Central memory CD4-positive, alpha-beta T cell (primary cell): ENCODE measurements at places on chromosomes 1 and 21.

GRCh38 chr1:215845234-215845891, 278.3 kb downstream of the KCTD3 start:
- no peak for DNase-seq

DNA sequence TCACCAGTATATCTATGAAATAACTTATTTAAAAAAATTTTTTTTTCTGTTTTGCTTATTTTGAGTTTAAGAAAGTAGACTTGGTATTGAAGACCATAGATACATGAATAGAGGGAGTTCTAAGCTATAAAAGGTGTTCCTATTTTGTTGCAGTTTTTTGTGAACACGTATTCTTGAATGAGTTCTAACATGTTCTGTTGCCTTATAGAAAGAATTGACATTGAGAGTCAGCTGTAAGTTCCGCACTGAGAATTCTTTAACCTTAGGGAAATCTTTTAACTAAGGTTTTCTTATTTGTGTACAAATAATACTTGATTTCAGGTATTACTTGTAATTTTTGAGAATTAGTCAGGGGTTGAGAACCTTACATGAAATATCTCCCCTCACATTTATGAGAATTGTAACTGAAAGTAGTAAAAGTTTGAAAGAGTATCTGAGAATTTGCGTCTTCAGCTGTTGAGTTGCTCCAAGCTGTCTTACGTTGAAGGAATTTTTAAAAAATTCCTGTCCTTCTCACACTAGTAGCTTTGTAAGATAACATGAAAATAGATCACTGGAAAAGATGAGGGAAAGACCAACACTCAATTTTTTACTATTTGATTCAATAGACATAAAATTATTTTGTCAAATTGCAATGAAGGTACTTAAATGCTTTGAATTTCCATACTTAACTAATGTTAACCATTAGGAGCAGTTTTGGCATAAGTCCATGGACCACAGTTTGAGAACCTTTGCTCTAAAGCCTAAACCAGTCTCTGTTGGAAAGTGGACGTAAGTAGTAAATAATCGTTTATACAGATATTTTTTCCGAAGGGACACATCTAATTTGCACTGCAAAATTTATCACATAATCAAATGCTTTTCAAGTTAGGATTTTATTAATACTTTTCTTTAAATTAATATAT, 3.8 kb downstream of the DR1 start:
- no peak for DNase-seq

GRCh38 chr1:8458607-8459006, 140.7 kb downstream of the SLC45A1 start:
- DNase-seq: no peak

DNA sequence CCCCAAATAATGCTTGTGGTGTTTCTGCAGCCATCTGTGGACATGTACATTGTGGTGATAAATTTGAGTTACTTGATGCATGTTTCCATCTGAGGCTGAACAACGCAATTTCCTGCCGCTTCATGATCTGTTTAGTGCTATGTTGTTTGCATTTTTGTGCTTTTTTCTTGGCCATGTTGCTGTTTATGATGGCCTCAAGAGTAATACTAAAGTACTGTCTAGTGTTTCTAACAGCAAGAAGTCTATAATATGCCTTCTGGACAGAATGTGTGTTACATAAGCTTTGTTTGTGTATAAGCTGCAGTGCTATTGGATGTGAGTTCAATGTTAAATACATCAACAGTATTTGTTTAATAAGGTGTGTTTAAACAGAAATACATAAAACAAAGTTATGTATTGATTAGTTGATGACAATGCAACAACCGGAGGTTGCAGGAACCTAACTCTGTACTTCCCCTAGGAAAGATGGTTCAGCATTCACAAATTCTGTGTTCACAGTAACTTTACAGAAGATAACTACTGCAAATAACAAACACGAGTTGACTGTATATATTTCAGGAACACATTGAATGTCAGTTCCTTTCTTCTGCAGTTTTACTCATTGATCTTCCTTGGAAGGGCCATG, 114.8 kb upstream of the USP24 start:
- no peak for DNase-seq

- DNase-seq: no peak
These were observed 124.9 kb downstream of the RGS2 start for GRCh38 chr1:192933744-192934143.

DNA sequence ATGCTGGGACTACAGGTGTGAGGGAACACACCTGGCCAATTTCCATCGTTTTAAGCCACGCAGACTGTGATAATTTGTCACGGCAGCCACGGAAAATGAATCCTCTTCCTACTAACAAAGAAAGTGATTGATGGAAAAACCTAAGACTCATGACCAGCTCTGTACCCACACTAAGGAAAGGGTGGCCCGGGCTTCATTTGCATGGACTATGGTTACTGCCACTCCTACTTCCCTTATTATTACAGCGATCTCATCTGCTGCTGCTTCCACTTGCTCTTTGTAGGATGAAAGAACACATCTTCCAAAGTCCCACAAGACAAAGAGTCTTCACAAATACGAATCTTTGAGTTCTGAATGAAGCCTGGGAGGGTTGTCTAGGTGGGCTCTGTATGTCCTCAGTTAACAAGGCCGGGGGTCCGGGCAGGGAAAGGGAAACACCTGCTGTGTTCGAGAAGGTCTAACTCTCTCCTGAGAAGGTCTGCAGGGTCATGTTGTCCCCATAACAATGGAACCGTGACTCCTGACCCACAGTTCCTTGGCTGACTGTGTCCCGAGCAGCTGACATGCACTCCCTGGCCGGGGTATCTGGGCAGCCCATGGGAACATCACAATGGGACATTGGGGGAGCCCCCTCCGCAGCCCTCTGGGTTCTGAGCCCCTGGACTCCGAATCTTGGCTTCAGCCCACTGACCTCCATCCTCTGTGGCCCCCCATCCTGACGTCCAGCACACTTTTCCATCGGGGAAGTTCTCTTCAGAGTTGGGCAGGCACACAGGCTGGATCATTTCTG, 13.3 kb upstream of the TFF1 start:
- DNase-seq: no peak

DNA sequence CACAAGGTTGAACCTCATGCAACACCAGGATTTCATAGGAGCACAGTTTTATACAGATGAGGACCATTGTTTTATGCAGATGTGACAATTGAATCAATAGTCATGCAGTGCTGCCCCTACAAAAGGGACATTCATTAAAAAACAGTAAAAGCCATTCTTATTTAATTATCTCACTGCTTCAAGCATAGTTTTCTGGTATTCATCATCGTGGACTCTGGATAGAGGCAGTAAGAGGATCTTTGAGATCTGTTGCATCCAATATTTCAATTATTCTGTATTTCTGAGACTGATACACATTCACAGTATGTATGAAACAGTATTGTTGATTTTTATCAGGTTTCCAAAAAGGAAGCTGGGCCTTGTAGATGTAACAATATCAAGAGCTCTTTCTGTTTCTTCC, 237.6 kb downstream of the RYR2 start:
- no peak for DNase-seq

DNA sequence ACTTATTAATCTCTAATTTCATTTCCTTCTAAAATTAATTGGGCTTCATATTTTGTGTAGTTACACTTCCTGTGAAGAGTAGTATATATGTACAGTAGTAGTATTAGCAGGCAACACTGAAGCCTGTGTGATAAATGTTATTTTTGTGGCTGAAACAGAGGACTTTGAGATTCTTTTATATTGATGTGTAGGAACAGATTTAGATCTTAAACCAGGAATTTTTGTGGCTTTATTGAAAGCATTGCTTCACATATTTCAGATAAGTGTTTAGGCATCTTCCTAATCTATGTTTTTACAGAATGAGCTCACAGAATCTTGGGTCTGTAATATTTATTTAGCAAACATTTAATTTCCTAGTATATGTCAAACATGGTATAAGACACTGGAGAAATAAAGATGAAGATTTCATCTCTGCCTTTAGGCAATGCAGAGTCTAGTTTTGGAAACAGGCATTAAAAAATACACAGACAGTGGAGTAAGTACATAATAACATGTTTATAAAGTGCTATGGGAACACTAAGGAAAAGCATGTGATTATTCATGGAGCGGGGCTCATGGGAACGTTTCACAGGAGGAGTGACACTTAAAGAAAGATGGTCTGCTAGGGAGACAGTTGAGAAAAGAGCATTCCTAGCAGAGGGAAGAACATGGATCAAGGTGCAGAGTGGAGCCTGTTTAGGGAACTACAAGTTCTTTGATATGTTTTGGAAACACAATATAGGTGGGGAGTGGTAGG, 52.7 kb downstream of the MIGA1 start:
- DNase-seq: no peak

- DNase-seq: no peak
These were observed 55.6 kb upstream of the FBXO28 start for GRCh38 chr1:224058303-224058702.

GRCh38 chr1:43345120-43345519, 7.5 kb downstream of the MPL start:
- DNase-seq: no peak

DNA sequence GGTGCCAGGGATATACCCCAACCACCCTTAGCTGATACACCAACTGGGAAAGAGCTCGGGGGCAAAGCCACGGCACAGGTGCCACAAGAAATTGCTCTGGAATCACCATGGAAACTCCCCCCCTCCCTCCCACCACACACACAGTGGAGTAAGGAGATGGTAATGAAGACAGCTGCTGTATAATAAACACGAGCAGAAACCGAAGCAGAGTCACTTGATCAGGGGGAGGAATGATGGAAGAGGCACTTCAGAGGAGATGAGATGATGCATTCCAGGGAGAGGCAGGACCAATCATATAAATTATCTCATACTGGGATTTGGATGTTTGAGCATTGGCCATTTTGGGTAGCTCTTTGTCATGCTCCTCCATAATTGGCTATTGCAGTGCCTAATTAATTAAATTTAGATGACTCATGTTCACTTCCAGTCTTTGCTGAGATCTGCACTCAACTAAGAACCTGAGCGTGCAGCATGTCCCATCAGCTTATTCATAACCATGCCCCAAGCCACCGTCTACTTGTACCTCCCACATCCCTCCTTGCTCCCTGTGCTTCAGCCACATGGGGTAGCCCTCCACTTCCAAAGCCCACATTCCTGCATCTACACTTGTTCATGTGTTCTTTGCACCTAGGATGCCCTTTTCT, 189.5 kb downstream of the ZSCAN20 start:
- DNase-seq: no peak

DNA sequence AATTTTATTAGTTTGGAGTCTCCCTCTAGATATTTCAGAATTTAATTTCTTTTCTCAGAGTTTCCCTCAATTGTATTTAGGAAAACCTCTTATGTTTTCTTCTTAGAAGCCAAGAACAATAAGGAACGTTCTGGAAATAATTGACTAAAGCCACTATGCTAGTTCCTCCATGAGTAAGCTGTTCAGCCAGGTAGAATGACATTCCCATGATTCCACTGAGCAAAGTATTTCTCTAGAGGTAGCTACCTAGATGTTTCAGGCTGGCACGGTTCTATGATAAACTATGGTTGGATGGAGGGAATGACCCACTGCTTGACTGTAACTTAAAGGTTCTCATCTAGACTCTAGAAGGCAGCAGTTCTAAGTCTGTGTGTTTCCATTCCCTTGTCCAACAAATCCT, 62.4 kb downstream of the CLDN17 start:
- no peak for DNase-seq

DNA sequence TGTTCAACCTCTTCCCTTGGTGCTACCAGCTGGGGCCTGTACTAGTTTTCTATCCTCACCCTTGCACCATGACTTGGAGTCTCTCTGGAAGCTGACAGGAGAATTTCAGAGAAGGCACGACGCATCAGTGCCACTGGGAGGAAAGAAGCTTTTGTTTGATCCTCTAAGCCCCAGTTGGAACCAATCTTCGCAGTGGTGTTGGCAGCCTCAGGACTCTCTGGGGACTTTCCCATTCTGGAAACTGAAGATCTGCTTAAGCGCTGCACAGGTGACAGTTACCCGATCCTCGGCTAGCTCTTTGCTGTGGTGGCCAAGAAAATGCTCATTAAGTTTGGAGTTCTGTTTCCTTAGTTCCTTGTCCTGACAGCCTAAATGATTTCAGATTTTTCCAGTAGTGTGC, 222.3 kb downstream of the RHOU start:
- DNase-seq: no peak

- no peak for DNase-seq
These were observed 17.4 kb downstream of the LMX1A start for GRCh38 chr1:165339164-165339563.

- no peak for DNase-seq
These were observed at the start of gene MYOC for GRCh38 chr1:171652234-171652822. Gene MYOC, minus strand, starts transcription at chr1:171652688. Its CDS starts 77 bp downstream, at chr1:171652611.

DNA sequence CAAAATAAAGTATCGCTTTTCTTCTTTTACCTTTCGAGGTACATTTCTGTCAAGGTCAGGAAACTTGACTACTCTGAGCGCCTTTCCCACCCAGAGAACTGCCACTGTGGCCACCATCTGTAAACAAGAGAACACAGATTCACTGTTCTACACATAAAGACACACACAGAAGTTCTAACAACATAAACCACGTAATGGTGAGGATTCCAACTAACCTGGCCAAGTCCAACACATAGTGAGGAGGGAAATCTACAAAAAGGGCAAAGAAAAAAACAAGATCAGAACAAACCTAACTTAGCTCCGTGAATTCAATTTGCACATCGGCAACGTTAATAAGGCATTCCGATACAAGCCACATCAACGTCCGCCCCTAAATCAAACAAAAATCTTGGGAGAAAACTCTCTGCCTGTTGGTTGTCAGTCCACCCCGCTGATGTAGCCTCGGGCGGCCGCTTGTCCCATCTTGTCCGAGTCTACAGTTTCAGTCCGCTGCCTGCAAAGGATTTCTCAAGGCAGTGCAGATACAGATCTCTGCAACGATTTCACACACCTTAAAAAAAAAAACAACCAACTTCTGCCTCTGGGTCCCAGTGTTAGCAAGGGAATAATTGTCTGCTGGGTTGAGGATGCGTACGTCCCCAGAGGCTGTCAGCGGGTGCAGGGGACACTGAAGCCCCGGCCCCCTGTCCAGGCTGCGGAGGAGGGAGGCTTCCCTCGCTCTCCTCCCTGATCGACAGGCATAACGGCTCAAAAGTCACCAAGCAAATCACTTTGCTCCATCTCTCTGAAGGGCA, 1.0 kb downstream of the SLC35D1 start:
- DNase-seq: peak; percentile 44

GRCh38 chr1:230236301-230237008, 169.4 kb downstream of the GALNT2 start:
- no peak for DNase-seq
